Renal cortex interstitium (tissue), 15 donors: ENCODE measurements at places on chromosomes 1 and 21.

DNA sequence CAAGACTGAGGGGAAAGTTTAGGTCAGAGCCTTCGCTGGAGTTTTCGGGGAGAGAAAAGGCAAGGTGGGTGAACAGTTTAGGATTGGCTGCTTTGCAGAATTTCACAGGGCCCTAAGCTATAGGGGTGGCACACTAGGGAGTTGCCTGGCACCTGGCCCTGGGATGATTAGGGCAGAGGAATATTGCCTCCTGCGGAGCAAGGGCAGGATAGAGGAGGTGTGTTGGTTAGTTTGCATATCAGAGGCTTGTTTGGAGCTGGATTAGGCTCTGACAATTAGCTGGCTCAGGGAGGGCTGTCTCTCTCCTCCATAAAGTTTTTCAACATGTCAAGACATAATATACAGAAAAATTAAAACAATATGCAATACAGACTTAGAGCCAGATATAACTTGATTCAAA lies 436.4 kb downstream of the DISC1 start:
- DNase-seq, result no peak

GRCh38 chr1:208604295-208604694 lies 360.1 kb upstream of the PLXNA2 start:
- no peak for DNase-seq

- DNase-seq, result no peak
Measured at GRCh38 chr1:10776190-10776905, 20.1 kb downstream of the CASZ1 start.

GRCh38 chr1:9561429-9561828 lies 22.2 kb downstream of the SLC25A33 start:
- DNase-seq, result peak; percentile 35

DNA sequence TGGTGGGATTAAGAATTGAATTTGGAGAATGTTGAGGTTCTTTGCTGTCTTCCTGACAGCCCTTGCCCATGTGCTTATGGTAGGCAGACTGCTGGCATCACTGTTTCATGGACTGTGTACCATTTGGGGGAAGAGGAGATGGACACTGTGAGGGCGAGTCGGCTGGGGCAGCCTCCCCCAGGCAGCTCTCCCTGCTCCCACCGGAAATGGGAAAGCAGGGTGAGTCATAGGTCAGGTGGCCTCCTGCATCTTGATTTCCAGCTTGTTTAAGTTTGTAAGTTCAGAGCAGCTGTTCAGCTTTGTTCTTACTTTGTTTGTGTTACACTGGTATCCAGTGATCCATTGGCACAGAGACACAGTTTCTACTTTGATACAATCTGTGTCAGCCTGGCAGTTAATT lies 87.2 kb upstream of the CNIH3 start:
- DNase-seq, result no peak

- no peak for DNase-seq
Measured at GRCh38 chr1:202987922-202988583, 19.1 kb upstream of the TMEM183A start.

GRCh38 chr21:21468003-21468402 lies 469.8 kb downstream of the NCAM2 start:
- DNase-seq, result no peak

GRCh38 chr1:172980456-172980855 lies 70.3 kb downstream of the TNFSF18 start:
- DNase-seq, result no peak

GRCh38 chr1:59738152-59738551 lies 76.6 kb upstream of the HOOK1 start:
- no peak for DNase-seq

- no peak for DNase-seq
Measured at GRCh38 chr1:150661156-150661555, 31.7 kb upstream of the ENSA start.

DNA sequence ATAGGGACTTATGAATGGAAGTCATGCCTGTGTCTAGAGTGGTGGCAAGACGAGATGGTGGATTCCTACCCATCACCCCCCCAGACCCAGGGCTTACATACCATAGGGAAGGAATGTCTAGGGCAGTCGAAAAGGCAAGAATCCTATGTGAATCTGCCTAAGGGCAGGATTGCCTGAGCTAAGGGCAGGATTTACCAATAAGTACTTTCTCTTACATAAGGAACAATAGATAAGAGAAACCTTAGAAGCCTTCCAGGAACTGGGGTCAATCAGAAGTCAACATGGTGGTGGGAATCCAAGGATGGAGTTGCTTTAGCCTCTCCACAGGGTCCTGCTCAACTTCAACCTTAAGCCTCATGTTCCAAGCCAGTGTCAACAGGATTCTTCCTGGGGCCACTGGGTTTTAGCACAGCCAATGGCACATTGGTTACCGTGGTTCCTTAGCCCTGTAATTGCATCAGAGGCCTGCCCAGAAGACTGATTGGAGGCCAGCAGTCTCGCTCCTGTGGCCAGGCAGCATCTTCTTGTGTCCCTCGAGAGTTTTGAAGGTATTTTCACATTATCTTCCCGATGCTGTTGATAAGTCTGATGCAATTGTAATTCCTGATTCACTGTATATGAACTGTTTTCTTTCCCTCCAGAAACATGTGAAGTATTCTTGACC lies 20.7 kb downstream of the BACE2 start:
- DNase-seq, result no peak

- DNase-seq, result no peak
Measured at GRCh38 chr1:79207786-79208185, 201.3 kb upstream of the ADGRL4 start.

- DNase-seq, result no peak
Measured at GRCh38 chr1:209627027-209627731, 25.0 kb downstream of the LAMB3 start.

GRCh38 chr1:117660271-117660965 lies 54.6 kb downstream of the TENT5C start:
- no peak for DNase-seq

DNA sequence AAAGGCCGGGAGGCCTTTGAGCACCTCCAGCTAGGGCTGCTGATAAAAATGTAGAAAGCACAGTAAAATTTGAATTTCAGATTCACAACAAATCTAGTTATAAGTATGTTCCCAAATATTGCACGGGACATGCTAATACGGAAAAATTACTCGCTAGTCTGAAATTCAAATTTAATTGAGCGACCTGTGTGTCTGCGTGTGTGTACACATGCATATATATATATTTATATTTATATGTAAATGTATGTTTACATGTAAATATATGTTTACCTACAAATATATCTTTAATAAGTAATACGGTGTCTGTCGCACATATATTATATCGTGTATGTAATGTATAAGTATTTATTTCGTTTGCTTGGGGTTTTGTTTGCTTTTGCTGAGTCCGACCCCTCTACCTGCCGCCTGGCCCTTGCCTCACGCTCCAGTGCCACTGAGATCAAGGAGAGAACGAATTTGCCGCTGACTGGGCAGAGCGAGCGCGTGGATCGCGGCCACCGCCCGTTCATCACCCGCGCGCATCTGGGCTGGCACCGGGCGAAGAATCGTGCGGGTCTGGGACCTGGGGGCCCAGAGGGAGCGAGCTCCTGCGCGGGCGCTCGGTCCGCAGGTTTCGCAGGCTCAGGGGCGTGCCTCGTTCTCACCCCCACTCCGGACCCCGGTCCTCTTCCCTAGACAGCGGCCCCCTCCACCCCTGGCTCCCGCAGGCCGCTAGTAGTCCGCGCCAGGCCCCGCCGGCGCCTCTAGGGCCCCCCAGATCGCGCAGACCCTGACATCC lies 534 bp upstream of the WRAP73 start:
- DNase-seq, result no peak

DNA sequence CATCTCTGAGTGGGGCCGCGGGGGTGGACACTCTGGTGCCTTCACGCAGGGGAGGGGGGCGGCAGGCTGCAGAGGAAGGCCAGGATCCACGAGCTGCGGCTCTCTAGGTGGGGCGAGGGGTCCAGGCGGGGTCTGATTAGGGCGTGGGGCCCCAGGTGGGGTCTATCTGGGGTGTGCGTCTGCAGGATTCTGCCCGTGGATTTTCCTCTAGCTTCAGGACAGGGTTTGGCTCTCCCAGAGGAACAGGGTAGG lies 6.3 kb downstream of the JMJD4 start:
- no peak for DNase-seq

DNA sequence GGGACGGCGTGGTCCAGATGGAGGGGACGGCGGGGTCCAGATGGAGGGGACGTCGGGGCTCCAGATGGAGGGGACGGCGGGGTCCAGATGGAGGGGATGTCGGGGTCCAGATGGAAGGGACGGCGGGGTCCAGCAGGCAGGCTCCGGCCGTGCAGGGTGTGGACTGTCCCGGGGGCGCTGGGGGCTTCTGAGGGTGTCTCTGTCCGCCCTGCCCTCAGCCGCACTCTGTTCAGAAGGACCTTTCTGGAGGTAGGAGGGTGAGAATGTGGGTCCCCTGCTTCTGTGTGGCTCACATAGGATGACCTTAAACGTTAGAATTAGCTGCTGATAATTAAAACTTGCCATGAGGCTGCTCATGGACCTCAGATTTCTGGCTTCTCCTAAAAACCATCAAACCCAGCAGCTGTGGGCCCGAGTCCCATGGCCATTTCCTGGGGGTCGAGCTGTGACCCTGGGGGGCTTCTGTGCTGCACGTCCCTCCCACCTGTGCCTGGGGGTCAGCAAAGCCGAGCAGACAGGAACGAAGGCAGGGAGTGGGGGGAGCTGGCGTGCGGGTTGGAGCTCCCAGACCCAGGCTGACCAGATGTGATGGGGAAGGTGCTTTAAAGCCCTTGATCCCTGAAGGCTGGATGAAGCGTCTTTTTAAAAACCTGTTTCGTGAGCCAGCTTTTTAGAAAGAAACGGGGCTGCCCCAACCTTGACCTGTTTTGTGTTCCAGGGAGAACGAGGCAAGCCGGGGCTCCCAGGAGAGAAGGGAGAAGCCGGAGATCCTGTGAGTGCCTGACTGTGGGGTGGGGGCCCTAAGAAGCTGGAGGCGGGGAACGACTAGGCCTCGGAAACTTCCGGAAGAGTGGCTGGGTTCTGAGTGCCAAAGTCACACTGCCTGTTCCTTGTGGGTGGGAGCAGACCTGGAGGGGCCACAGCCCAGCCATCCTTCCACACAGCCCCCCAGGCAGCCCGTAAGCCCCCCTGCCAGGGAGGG lies 7.1 kb downstream of the COL6A1 start:
- DNase-seq, result no peak

- no peak for DNase-seq
Measured at GRCh38 chr1:54583307-54583686, 35.3 kb downstream of the ACOT11 start.

GRCh38 chr1:15189692-15190370 lies 36.3 kb downstream of the TMEM51 start:
- DNase-seq, result no peak

DNA sequence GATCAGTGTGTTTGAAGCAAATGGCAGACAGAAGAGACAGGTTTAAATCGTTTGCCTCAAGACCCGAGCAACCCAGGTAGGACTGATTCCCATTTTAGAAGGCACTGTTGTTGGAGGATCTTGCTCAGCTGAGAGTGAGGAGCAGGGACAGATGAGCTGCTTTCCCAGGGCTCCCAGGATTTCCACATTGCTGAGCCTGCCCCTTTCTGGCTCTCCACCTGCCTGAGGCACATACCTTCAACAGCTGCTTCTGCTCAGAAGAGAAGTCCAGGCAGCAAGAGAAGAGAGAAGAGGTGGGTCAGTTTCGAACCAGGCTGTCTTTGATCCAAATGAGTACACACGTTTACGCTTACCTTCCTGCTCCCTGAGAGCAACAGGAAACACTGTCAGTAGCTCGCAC lies 5.7 kb downstream of the TNNT2 start:
- DNase-seq, result no peak

- no peak for DNase-seq
Measured at GRCh38 chr1:183569141-183569540, 21.1 kb downstream of the NCF2 start.

GRCh38 chr21:33317786-33318486 lies 6.8 kb upstream of the IFNAR1 start:
- no peak for DNase-seq

- DNase-seq, result no peak
Measured at GRCh38 chr1:58932859-58933598, 149.2 kb upstream of the JUN start.
